Stimulated activated CD8-positive, alpha-beta memory T cell treated with anti-CD3 and anti-CD28 coated beads, Interleukin-7, amount 100 ng/mL, for 4 hours (primary cell): ENCODE measurements at places on chromosomes 3 and 15.

DNA sequence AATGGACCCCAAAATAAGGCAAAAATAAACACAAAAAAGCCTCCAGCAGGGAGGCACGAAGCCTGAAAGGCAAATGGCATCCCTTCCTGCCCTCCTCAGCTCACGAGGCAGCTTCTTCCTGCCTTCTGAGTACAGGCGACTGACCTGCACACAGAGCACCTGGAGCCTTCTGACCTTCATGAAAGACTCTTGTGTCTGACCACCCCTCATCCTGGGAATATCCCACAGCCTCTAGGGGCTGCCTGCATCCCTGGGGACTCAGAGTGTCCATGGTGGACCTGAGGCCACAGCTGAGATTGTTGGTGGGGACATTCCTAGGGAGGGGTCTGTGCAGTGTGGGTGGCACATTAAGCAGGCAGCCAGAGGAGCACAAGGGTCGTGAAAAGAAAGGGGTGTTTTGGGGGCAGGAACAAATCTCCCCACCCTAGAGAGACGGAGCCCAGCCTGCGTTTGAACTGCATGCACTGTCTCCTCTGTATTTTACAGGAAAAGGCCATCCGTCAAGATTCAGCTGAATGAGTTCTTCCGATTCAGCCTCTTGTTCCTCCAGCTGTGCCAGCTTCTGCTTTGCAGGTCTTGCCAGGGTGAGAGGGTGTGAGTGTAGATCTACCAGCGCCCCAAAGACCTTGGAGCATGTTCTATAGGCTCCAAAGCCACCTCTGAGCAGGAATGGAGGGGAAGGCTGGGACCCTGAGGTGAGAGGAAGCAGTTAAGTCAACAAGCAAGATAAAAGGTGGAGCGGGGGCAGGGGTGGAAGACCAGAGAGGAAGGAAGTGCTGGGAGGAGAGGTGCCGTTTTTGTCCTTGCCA is 80.4 kb upstream of the MEF2A start:
- DNase-seq: no peak

DNA sequence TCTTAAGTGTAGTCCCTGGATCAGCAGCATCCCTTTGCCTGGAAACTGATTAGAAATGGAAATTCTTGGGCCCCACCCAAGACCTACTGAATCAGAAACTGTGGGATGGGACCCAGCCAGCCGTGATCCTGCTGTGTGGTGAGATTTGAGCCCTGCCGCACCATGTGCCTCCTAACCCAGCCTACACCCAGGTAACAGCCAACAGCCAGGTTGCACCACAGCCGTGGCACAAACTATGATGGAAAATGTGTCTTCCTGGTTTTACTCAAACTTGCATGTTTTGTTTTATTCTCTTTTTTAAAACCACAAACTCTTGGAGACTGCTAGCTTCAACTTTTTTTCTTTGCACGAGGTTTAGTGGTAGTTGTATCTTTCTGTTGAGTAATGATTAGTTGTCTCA is 2.6 kb downstream of the LIMD1 start:
- no peak for DNase-seq

DNA sequence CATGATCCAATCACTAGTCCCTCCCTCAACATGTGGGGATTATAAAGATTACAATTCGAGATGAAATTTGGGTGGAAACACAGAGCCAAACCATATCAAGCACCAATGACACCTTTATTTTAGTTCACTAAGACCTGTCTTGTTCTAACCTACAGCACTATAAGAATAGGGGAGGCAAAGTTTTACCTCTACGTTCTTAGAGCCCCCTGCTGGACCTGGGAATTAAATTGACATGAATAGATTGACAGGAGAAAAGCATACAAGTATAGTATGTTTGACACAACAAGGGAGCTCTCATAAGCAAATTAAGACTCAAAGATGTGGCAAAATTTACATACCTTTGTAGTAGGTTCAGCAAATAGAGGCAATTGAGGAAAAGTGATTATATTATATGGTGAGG is 974.4 kb upstream of the ALCAM start:
- no peak for DNase-seq

DNA sequence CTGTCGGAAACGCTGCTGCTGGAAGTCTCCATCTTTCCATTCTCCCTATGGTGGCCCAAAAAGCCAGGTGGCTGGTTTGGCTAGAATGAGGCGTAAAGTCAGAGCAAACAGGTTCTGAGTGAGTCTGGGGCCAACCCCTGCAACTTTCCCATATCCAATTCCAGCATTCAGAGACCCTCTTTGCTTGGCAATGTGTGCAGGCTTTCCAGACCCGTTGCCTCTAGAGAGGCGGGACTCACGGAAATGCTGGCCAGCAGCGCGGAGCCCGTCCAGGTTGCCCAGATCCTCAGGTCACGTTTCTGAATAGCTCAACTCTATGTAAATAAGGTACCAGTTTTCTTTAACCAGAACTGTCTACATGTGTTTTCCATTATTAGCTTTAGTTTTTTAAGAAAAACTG is 68.0 kb downstream of the VGLL4 start:
- no peak for DNase-seq

GRCh38 chr3:14200841-14201240 is 22.2 kb downstream of the LSM3 start:
- no peak for DNase-seq

GRCh38 chr3:124147946-124148345 is 156.0 kb upstream of the ROPN1 start:
- DNase-seq: no peak

DNA sequence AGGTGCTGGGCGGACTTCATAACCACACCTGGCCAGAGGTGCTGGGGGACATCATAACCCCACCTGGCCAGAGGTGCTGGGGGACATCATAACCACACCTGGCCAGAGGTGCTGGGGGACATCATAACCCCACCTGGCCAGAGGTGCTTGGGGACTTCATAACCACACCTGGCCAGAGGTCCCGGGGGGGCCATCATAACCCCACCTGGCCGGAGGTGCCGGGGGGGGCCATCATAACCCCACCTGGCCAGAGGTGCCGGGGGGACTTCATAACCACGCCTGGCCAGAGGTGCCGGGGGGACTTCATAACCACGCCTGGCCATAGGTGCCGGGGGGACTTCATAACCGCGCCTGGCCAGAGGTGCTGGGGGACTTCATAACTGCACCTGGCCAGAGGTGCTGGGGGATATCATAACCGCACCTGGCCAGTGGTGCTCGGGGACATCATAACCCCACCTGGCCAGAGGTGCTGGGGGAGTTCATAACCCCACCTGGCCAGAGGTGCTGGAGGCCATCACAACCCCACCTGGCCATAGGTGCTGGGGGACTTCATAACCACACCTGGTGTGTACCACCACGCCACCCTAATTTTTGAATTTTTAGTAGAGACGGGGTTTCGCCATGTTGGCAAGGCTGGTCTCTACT is 10.7 kb upstream of the TUBGCP5 start:
- DNase-seq: no peak

GRCh38 chr3:107430214-107430995 is 53.2 kb downstream of the CCDC54 start:
- DNase-seq: no peak

DNA sequence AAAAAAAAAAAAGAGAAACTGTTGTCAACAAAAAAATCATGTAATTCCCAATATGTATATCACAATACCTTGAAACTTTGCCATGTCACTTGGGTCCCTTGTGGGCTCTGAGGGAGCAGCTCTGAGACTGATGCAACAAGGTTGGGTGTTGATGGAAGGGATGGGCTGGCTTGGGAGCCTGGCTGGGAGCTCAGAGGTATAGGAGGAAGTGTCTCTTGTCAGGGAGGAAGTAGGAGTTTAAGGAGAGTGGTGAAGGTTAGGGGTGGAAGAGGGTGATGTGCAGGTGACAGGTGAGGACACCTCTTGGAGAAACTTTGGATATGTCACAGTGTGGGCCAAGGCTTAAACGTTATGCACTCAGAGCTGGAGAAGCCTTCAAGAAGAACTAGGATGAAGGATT is 2.0 kb upstream of the TM6SF1 start:
- no peak for DNase-seq

DNA sequence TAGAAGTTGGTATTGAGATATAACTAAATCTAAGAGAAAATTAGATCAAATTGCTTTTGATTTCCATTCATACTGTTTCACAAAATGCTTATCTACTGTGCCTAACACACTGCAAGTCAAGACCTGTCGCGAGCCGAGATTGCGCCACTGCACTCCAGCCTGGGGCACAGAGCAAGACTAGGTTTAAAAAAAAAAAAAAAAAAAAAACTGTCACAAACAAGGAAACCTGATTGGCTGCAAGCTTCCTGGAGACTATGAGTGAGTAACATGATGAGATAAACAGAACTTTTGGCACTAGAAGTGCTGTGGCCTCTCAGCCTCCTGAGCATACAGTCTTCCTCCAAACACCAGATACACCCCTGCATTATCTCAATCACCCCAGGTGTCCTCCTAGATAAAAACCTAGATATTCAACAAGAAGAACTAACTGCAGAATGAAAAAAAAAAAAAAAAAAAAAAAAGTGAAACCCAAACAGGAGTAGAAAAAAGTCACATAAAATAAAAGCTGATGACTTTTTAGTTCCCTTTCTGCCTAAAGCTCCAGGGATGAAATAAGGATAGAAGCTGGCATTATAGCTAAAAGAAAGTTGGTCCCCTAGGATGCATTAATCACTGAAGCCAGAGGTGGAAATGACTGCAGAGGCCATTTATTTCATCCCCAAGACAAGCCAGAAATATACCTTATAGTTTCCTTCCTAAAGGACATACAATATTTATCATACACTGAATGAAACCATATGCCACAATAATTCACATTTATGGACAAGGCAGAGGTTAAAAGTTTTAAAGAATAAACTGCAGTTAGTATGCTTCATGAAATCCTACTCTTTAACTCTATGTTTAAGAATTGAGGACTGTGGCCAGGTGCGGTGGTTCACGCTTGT is 82.4 kb downstream of the P3H2 start:
- no peak for DNase-seq
